B cell (primary cell): ENCODE measurements at places on chromosomes 11 and 22. TPM values are rescaled to one million over a fixed set of nuclear protein-coding genes. Genes with fewer than 3 reads are reported as not detected.
A peak's percentile ranks its signal among the peaks of the same experiment; 100 is the strongest.

The IL10RA gene
- polyA plus RNA-seq: 64.1 and 73.3 TPM in 2 replicates

The ABTB2 gene
- 0.30 and 0.32 TPM in 2 replicates for polyA plus RNA-seq

The ACCS gene
- 58.5 and 63.2 TPM in 2 replicates for polyA plus RNA-seq

The SLC22A6 gene
- not detected in 2 replicates for polyA plus RNA-seq

The GGTLC3 gene
- polyA plus RNA-seq: not detected in 2 replicates

The CCS gene
- polyA plus RNA-seq: 162 and 174 TPM in 2 replicates

The CLCF1 gene
- 27.8 and 29.1 TPM in 2 replicates for polyA plus RNA-seq

DNA sequence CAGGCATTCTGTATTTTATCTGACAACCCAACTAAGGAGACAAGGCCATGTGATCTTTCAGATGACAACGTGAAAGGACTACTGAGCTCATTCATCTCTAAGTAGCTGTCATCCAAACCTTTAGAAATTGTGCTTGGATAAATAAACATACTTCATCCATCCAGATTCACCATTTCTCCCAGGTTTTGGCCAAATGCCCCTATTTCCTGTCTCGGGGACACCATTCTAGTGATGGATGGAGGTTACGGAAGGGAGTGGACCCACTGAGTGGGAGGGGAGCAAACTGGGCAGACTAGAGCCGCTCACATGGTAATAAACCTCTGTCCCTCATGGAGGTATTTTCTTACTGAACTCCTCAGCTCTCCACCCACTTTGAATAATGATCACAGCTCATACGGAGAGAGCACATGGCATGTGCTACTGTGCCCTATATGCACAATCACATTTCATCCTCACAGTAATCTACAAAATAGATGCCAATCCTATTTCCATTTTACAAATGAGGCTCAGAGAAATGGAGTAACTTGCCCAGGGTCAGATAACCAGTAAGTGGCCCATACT lies 114.4 kb downstream of the SLC1A2 start:
- no peak overlapping the region for H3K27ac ChIP-seq
- peaks cover 9% of the 10 kb centered on the region for H3K4me1 ChIP-seq
- DNase-seq: no peak

GRCh38 chr11:64359712-64360445 lies 917 bp downstream of the RPS6KA4 start:
- no peak overlapping the region for H3K27ac ChIP-seq
- H3K27me3 ChIP-seq: no peaks in the 10 kb centered on the region
- H3K4me1 ChIP-seq: peaks cover 50% of the 10 kb centered on the region
- H3K4me3 ChIP-seq: peak overlapping the region; percentile 4
- peaks cover 18% of the 10 kb centered on the region for H3K36me3 ChIP-seq

- no peak within 1 kb of the TSS for H3K27ac ChIP-seq
- peaks cover 9% of the 10 kb centered on the region for H3K27me3 ChIP-seq
- no peak within 1 kb of the TSS for H3K4me3 ChIP-seq
- no peaks in the 10 kb centered on the region for H3K36me3 ChIP-seq
- no peaks in the 10 kb centered on the region for H3K4me1 ChIP-seq
Measured at GRCh38 chr11:18132341-18132740, at the start of gene MRGPRX3. Gene MRGPRX3 (plus strand): TSS chr11:18132571. CDS start chr11:18137203, 4,632 bp downstream.

- DNase-seq: peak; percentile 88
- peak within 1 kb of the TSS; percentile 70 for H3K4me3 ChIP-seq
- no peaks in the 10 kb centered on the region for H3K27me3 ChIP-seq
- peaks cover 51% of the 10 kb centered on the region for H3K36me3 ChIP-seq
Measured at GRCh38 chr11:65637794-65638419, at the start of gene SIPA1. Gene SIPA1 (plus strand): TSS chr11:65638101. CDS start chr11:65640922, 2,821 bp downstream.

DNA sequence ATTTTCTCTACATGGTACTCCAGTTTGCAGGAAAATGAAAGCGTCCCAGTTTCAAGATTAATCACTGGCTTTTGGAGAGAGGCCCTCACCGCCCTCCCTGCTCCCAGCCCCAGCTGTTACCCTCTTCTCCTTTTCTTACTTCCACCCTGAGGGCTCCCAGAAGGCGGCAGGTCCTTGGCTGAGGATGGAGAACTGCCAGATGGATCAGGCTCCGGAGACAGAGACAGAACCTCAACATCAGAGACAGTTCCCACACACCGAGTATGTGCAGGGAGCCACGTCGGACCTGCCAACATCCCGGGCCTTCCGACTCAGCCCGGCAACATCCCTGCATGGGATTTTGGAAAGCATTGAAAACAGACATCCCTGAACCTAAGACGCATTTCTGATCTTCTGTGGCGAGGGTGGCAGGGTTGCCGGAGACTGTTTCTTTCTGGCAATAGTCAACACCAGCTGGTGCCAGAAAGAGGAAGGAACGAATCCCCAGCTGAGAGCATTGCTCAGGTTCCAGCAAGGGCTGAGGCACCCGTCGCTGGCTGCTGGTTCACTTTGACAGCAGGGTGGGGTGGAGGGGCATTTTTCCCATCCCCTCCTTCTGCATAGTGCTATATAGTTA lies 467.1 kb downstream of the MIAT start:
- H3K4me1 ChIP-seq: no peaks in the 10 kb centered on the region
- H3K36me3 ChIP-seq: no peaks in the 10 kb centered on the region
- no peak overlapping the region for H3K27ac ChIP-seq
- no peak for DNase-seq

DNA sequence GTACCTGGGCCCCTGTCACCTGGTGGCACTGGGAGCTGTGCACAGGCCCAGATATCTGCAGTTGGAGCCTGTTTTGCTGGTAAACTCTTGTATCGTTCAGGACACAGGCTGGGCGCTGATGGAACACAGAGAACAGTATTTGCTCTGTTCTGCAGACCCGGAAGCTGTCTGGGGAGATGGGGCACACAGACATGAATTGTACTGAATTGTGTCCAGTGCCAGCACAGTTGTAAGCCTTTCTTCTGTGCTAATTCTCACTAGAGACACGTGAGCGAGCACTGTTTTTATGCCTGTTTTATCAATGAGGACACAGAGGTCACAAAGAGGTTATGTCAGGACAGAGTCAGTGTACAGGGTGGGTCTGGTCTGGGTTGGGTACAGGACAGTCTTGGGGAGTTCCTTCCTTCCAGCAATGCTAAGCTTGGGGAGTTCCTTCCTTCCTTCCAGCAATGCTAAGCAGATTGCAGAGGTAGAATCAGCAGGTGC lies 24.4 kb upstream of the ACR start:
- H3K4me1 ChIP-seq: no peaks in the 10 kb centered on the region
- H3K27me3 ChIP-seq: no peaks in the 10 kb centered on the region

GRCh38 chr22:20868025-20868962 lies 9.5 kb downstream of the SNAP29 start:
- H3K27me3 ChIP-seq: no peaks in the 10 kb centered on the region
- no peak overlapping the region for H3K27ac ChIP-seq
- no peak for DNase-seq
- H3K36me3 ChIP-seq: peaks cover 2% of the 10 kb centered on the region
- H3K4me1 ChIP-seq: no peaks in the 10 kb centered on the region
- no peak overlapping the region for H3K4me3 ChIP-seq

DNA sequence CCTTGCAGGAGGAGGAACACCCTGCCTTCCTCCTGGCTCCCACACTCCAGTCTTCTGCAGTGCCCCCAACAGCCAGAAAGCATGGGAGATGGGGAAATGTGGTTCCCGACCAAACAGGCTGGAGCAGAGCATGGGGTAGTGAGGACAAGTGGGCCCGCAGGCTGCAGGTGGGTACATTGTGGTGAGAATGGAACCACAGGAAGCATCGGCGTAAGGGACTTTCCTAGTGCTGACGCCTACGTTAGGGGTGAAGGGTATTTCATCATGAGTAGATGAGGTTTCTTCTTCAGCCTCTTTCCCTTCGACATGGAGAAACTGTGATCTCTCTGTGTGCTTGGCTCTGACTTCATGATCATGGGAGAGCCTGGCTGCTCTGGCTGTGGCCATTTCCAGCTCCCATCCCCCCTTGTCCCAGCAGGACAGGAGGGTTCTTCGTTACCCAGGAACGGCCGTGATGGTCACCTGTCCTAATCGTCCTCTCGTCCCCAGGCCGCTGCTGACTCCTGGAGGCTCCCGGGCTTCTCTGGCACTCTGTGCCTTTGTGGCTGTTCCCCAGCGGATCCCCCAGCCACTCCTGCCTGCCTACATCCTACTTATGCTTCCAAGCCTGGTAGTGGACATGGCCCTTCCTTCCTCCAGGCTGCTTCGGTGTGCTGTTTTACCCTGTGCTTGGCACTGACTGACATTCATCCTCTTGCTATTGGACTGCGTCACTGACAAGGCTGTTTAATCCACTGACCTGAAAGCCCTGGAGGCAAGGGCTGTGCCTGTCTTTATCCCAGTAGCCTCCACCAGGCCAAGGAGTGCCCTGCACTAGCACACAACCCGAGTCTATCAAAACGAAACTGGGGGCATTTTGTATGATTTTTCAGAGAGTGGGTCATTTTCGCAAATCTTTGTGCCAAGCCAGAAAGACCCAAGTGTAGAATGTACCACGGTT lies 65.2 kb upstream of the CECR2 start:
- H3K4me3 ChIP-seq: no peak overlapping the region
- peak; percentile 87 for DNase-seq
- H3K4me1 ChIP-seq: peaks cover 25% of the 10 kb centered on the region
- no peaks in the 10 kb centered on the region for H3K27me3 ChIP-seq

- no peaks in the 10 kb centered on the region for H3K4me1 ChIP-seq
- DNase-seq: no peak
- H3K36me3 ChIP-seq: no peaks in the 10 kb centered on the region
- H3K4me3 ChIP-seq: no peak overlapping the region
- H3K27ac ChIP-seq: no peak overlapping the region
- no peaks in the 10 kb centered on the region for H3K27me3 ChIP-seq
Measured at GRCh38 chr11:49213026-49213560, 4.7 kb upstream of the FOLH1 start.

GRCh38 chr11:117808784-117809183 lies 11.8 kb upstream of the DSCAML1 start:
- H3K27ac ChIP-seq: no peak overlapping the region
- H3K27me3 ChIP-seq: no peaks in the 10 kb centered on the region
- DNase-seq: no peak
- H3K4me3 ChIP-seq: no peak overlapping the region
- peaks cover 12% of the 10 kb centered on the region for H3K36me3 ChIP-seq

GRCh38 chr11:44880953-44881352 lies 69.7 kb downstream of the TP53I11 start:
- no peak overlapping the region for H3K27ac ChIP-seq
- no peak overlapping the region for H3K4me3 ChIP-seq
- no peak for DNase-seq
- H3K27me3 ChIP-seq: no peaks in the 10 kb centered on the region
- no peaks in the 10 kb centered on the region for H3K4me1 ChIP-seq
- no peaks in the 10 kb centered on the region for H3K36me3 ChIP-seq

GRCh38 chr11:15093432-15093831 lies 20.0 kb downstream of the CALCB start:
- peaks cover 14% of the 10 kb centered on the region for H3K4me1 ChIP-seq
- no peak overlapping the region for H3K4me3 ChIP-seq
- DNase-seq: no peak
- no peaks in the 10 kb centered on the region for H3K36me3 ChIP-seq

DNA sequence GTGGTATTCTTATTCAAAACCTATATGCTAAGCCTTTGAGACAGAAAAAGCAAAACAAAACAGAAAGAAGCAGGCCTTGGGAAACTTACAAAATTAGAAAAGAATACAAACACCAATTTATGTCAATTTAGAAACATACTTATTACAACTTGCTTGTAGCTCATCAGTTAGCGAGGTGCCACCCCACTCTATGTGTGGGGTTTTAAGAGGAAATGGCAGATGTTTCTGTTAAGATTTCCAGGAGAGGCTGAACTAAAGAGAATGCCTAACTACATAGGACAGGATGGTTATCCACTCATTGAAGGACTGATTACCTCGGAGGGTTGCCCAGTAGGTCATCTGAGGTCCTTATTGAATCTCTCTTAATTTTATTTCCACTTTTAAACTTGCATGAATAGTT lies 302.0 kb downstream of the ETS1 start:
- H3K27me3 ChIP-seq: no peaks in the 10 kb centered on the region
- no peak overlapping the region for H3K27ac ChIP-seq
- no peaks in the 10 kb centered on the region for H3K36me3 ChIP-seq
- no peak for DNase-seq
- peaks cover 31% of the 10 kb centered on the region for H3K4me1 ChIP-seq

DNA sequence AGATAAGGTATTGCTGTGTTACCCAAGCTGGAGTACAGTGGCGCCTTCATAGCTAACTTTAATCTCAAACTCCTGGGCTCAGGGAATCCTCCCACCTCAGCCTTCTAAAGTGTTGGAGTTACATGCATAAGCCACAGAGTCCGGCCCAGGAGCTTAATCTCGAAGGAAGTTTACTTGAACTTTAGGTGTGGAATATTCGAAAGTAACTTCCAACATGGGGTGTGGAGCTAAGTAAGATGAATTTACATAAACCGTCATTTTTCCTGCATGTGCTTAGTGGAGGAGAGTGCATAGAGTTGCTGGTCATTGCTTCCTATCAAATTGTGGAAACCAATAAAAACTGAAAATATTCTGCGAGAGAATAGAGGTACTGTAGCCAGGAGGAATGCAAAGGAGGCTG lies 1.5 kb downstream of the ATG13 start:
- H3K27me3 ChIP-seq: no peaks in the 10 kb centered on the region
- no peak overlapping the region for H3K4me3 ChIP-seq
- H3K4me1 ChIP-seq: peaks cover 22% of the 10 kb centered on the region
- peaks cover 15% of the 10 kb centered on the region for H3K36me3 ChIP-seq
- DNase-seq: no peak
- H3K27ac ChIP-seq: no peak overlapping the region

- H3K4me1 ChIP-seq: peaks cover 48% of the 10 kb centered on the region
- DNase-seq: no peak
Measured at GRCh38 chr22:41847300-41847699, 14.4 kb downstream of the SREBF2 start.

DNA sequence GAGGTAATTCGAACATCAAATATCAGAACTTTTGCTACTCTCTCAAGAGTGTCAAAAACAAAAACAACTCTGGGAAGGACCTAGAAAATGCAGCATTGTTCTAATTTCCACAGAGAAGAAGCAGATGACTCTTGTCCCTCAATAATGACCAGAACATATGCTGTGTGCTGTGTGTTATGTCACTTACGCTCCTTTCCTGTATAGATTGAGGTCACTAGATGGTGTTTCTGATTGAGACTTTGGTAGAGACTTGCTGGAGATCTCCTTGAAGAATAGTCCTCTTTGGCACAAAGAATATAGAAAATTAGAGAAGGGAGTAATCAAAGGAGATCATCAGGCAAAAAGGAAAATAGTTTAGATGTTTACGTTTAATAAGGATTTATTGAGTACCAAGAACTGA lies 2.3 kb upstream of the SIK3 start:
- peaks cover 25% of the 10 kb centered on the region for H3K4me1 ChIP-seq
- H3K36me3 ChIP-seq: no peaks in the 10 kb centered on the region
- no peak overlapping the region for H3K27ac ChIP-seq

GRCh38 chr11:353179-353873 lies 16.0 kb upstream of the B4GALNT4 start:
- H3K4me3 ChIP-seq: no peak overlapping the region
- no peak for DNase-seq
- no peaks in the 10 kb centered on the region for H3K27me3 ChIP-seq
- no peaks in the 10 kb centered on the region for H3K36me3 ChIP-seq
- H3K4me1 ChIP-seq: peaks cover 28% of the 10 kb centered on the region
